ENCODE measurements at places on chromosomes 4 and X. TPM values are rescaled to one million over a fixed set of nuclear protein-coding genes. Genes with fewer than 3 reads are reported as not detected.

The CDS1 gene
- 0.12 TPM for total RNA-seq

The TCEAL2 gene
- total RNA-seq: 0.40 TPM

The DCHS2 gene
- total RNA-seq: not detected

- no peaks in the 10 kb centered on the region for H3K36me3 ChIP-seq
- H3K27ac ChIP-seq: no peak overlapping the region
- DNase-seq: no peak
- H3K27me3 ChIP-seq: no peaks in the 10 kb centered on the region
Observed at GRCh38 chr4:61336916-61337315, 136.8 kb downstream of the ADGRL3 start.

GRCh38 chr4:128162434-128162833, 101.3 kb downstream of the LARP1B start:
- no peak for DNase-seq
- no peaks in the 10 kb centered on the region for H3K27me3 ChIP-seq
- H3K36me3 ChIP-seq: no peaks in the 10 kb centered on the region
- no peaks in the 10 kb centered on the region for H3K4me1 ChIP-seq

GRCh38 chrX:117196481-117196880, 733.7 kb upstream of the CT83 start:
- H3K27me3 ChIP-seq: no peaks in the 10 kb centered on the region
- no peaks in the 10 kb centered on the region for H3K36me3 ChIP-seq
- H3K4me3 ChIP-seq: no peak overlapping the region
- H3K4me1 ChIP-seq: no peaks in the 10 kb centered on the region

DNA sequence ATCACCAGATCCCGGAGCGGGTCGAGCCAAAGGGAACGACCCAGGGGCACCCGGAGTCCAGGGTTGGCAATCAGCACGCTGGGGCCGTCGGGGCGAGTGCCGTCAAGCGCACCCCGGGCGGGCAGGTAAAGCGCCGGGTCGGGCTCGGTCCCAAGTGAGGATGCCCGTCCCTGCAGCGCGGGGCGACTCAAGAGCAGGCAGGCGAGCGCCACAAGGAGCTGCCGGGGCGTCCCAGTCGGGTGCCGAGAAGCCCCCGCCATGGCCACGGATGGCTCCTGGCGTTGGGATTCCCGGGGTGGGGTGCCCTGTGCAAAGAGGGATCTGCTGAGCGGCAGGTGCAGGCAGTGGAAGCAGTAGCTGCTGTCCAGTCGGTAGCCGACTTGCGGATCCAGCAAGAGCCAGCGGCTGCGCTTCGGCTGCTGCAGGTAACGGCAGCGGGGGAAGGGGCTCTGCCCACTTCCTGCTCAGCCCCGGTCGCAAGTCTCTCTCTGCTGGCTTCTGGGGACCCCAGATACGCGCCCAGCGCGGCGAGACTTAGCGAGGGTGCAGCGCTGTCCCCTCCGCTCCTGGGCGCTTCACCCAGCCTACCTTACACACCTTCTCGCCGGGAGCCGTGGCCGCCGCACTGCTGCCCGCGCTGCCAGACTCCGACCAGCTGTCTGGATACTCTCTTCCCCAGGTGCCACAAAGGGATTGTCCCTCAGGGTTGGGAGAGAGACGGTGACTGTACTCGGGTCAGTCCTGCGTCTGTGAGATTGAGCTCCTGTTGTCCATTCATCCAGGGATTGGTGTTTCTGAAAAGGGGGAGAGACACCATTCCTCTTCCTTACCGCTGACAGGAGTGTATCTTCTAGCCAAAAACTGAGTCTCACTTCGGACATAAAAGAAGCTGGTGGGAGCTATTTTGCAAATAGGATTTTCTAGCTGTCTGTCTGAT, at the start of gene FREM3:
FREM3 (minus strand) TSS at position 260 of the 937 bp plus-strand sequence; CDS start at position 260, 0 bp downstream.
- H3K4me1 ChIP-seq: peaks cover 8% of the 10 kb centered on the region
- DNase-seq: peak; percentile 6
- peaks cover 64% of the 10 kb centered on the region for H3K27me3 ChIP-seq
- no peak within 1 kb of the TSS for H3K27ac ChIP-seq
- peak within 1 kb of the TSS; percentile 38 for H3K4me3 ChIP-seq

- peaks cover 3% of the 10 kb centered on the region for H3K27me3 ChIP-seq
- no peaks in the 10 kb centered on the region for H3K36me3 ChIP-seq
- no peaks in the 10 kb centered on the region for H3K4me1 ChIP-seq
- no peak overlapping the region for H3K27ac ChIP-seq
- H3K4me3 ChIP-seq: no peak overlapping the region
Observed at GRCh38 chr4:144451766-144452450, 194.0 kb upstream of the HHIP start.

GRCh38 chrX:34879346-34879745, 63.2 kb upstream of the FAM47B start:
- DNase-seq: no peak
- no peaks in the 10 kb centered on the region for H3K4me1 ChIP-seq
- no peaks in the 10 kb centered on the region for H3K36me3 ChIP-seq
- H3K27ac ChIP-seq: no peak overlapping the region
- no peaks in the 10 kb centered on the region for H3K27me3 ChIP-seq

All from activated naive CD8-positive, alpha-beta T cell treated with anti-CD3 and anti-CD28 coated beads for 36 hours (primary cell).